Esophagus mucosa (tissue), 1 donor: ENCODE measurements at places on chromosomes 7 and 10.

- ATAC-seq, result no peak
Observed at GRCh38 chr7:154504918-154505317, 452.7 kb downstream of the DPP6 start.

GRCh38 chr10:7913126-7913872 is 95.0 kb downstream of the TAF3 start:
- ATAC-seq, result no peak

GRCh38 chr7:11436316-11436715 is 395.7 kb downstream of the THSD7A start:
- no peak for ATAC-seq

- no peak for ATAC-seq
Observed at GRCh38 chr10:44427037-44427436, 42.1 kb upstream of the CXCL12 start.

DNA sequence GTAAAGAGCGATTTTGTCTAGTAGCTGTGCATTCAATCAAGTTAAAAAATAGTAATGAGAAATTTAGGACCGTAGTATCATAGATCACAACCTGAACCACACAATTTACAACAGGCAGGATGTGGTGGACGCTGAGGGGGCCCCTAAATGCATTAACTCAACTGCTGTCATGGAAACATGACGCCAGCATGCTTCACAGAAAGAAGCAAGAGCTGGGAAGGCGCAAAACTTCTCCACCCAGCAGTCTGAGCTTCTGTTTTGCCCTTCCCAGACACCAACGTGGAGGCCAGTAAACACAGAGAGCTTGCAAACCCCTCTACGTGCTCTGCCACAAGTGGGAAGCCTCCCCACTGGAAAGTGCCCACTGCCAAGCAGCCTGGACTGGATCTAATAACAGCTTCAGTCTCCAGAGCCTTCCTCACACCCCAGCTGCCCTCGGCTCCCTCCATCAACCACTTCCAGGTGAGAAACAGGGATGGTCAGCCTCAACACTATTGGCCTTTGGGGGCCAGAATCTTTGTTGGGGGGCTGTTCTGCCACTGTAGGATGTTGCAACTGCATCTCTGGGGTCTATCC is 151.8 kb downstream of the SFMBT2 start:
- ATAC-seq, result no peak
